ENCODE measurements at places on chromosomes 2 and 18.

DNA sequence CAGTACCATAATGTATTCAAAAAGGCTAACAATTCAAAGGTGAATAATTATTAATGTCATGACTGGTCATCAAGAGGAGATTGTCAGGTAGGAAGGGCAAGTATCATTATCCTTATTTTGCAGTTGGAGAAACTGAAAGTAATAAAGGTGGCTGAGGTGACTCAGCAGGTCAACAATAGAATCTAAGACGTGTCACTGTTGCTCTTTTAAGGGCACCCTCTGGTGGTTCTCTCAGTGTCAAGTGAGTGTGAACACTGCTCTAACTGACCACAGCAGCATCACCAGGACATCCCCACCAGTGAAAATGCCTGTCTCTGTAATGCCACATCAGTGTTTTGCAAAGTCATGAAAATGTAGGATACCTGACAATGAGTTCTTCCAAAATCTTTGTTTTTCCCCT, 69.7 kb downstream of the DCC start:
- no peak for DNase-seq

- no peak for DNase-seq
Observed at GRCh38 chr2:135996304-135996703, 10.9 kb upstream of the DARS1 start.

DNA sequence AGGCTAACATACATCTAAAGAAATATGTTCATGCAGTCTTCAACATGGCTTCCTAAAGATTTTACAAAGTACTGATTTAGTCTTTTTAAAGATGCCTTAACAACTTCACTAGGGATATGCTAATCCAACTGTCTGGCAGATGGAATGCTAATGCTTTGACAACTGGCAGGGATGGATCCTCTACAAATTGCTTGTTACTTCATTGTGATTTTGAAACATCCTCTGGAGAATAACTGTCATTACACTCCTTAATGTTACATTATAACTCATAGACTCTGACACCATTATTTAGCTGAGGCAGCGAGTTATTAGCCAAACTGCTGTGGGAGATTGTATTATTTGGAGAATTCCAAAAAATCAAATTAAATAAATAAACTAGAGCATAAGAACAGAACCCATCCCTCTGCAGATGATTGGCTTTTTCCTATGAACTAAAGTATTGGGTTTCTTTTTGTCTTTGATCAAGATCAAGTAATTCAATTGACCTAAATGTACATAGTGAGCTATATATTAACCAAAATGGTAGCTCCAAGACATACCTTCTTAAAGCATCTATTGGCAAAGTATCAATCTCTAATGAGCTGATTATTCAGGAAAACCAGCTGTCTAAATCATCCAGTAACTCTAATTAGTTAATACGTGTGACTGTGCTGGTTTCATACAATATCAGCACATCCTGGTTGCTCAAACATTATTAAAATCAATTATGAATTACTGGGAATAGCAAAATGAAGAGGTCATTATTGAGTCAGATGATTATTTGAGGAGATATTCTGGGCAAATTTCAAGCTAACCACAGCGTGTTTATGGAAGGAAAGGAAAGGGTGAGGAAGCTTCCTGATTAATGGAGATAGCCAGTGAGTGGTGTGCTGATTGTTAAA, 321.3 kb upstream of the TFPI start:
- DNase-seq, result no peak

DNA sequence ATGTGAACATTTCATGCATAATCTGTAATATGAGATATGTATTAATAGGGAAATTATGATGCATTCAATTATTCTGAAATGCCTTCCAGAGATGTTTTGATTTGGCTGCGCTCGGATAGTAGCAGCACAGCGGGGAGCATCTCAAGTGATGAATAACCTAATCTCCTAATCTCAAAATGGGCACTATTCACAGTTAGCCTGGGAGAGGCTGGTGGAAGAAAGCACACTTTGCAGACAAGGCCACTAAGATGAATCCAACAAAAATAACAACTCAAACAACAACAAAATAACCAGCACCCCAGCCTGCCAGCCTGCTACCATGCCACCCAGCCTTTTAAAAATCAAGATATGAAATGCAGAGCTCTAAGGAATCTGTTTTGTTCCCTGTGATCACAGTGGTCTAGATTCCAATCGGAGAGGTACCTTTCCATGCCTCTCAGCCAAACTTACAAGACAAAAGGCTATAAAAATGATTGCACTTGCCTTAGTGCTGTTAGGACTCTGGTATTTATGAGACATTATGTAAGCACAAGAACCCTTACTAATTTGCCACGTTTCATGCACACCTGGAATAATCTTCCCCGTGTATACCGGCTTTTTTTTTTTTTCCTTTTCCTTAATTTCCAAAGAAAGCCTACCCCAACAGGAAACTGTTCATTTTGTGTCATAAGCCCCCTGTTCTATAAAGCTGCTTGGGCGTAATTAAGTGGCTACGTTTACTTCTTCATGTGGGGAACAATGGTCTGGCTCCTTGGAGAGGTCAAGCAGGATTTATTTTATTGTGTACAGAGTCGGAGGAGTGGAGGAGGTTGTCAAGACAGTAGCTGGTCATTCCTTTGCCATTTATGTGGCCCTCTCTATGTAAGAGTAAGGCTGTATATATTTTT, 526.9 kb upstream of the FANCL start:
- no peak for DNase-seq

DNA sequence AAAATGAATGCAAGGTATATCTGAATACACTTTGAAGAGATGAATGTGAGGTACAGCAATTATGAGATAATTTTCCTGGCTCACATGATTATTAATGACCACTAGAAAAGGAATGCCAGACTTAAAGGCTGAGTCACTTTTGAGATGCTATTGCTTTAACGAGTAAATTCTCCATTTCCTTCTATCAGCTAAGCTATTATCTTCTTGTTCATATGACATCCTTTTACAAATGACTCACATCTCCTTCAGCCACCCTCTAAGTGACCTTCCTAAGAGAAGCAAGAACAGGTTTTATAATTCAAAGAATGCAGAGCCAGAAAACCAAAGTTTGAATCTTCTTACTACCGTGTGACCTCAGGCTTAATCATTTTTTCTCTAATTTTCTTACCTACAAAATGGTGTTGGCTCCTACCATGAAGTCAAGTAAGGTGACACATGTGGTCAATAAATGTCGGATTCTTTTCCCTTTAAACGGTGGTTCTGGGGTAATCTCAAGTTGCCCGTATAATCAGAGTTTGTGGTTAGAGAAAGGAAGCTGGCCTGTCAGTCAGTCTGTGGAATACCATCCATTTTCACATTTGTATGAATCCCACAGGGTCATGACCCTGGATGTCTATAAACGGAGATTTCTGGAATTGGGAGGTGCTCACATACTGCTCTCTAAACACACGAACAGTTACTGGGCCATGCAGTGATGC, 184.0 kb upstream of the PID1 start:
- DNase-seq, result no peak

DNA sequence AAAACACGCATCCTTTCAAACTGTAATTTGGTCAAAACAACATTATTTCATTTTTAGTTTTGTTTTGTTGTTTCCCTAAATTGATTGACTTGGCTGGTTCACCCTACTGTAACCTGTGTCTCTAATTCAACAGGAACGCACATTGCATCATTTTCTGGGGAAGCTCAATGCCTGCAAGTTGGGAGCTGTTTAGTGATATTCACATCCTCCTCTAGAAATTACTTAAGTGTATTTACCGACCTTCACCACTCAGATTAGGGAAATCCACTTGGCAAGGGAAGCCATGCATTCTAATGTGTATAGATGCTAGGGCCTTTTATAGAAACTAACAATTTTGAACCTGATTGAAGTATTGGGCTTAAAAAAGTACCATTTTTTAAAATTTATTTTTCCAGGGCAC, 7.3 kb upstream of the TPO start:
- no peak for DNase-seq

- DNase-seq, result no peak
Observed at GRCh38 chr2:226087505-226088365, 688.2 kb downstream of the NYAP2 start.

Measured in activated T-cell treated with anti-CD3 and anti-CD28 coated beads for 24 hours (primary cell).